ENCODE measurements at places on chromosomes 13 and 19.

- no peak for DNase-seq
These were observed 430.6 kb downstream of the KLF12 start for GRCh38 chr13:73703606-73704005.

DNA sequence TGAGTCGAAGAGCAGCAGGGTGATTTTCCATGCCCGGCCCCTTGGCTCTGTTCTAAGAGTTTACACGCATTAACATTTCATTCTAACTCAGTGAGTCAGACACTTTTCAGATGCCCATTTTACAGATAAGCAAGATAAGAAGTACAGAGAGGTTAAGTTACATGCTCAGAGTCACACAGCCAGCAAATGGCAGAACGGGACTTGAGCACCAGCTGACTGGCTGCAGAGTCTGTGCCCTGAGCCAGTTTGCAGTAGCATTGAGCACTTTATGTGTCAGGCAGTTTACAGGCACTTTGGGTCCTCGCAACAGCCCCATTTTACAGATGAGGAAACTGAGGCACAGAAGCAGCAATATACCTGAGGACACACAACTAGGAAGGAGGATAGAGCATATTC is 19.0 kb downstream of the CCDC8 start:
- no peak for DNase-seq

GRCh38 chr13:70523622-70524021 is 415.4 kb upstream of the KLHL1 start:
- DNase-seq: no peak

DNA sequence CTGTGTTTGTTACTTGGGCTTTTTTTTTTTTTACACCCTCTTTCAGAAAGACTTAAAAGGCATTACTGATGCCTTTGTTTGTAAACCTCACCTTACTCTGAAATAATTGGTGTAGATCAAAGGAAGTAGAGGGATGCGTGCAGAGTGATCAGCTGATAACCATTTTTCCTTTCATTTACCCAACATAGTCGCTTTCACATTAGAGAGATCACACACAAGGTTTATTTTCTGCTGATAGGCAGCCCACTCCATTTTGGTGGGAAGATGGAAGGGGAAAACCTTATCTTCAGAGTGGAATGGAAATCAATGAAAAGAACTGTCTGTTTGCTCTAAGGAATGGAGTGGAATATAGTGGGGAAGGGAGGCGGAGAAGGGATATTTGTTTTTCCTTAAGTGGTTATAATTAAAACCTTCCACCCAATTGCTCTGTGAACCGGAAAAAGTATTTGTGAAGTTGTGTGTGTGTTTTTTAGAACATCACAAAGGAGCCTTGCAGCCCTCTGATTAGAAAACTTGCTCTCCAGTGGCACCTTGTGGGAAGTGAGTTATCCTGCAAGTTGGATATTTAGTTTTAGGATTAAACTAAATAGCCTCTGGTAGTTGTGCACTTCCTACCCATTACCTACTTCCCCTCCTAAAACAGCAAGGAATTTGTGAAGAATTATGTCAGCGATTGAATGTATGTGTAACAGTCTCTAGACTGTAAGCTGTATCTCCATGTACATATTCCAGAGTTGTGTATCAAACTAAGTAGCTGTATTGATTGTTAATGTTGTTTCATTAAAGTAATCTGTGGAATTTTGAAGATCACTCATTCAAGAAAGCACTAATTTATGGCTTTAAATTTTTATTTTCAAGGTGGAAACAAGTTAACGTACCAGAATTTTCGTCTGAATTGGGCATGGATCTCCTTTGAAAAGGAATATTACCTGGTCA is 76.8 kb downstream of the FREM2 start:
- peak; percentile 22 for DNase-seq

- DNase-seq: no peak
These were observed 44.9 kb downstream of the MYO16 start for GRCh38 chr13:108674346-108674745.

Data from EH (cell line).